Stimulated activated CD8-positive, alpha-beta memory T cell treated with anti-CD3 and anti-CD28 coated beads, Interleukin-4, amount 100 ng/mL, for 1 hour (primary cell): ENCODE measurements at places on chromosomes 1 and 21.

DNA sequence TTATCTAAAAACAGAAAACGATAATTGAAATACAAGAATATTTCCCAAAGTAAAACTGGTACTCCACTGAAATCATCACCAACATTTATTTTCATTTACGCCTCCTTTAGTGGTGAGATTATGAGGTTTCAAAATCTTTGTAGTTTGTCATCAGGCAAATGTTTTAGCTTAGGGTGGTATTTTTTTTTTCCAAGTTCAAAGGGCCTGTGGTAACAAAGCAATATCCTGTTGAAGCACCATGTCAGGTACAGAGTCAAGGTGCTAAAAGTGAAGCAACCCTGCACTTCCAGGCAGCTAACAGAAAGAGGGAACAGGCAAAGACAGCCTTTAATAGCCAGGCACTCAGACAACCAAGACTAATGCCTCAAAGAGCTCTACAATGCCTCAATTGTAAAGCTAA lies 89.2 kb downstream of the JAK1 start:
- no peak for DNase-seq

DNA sequence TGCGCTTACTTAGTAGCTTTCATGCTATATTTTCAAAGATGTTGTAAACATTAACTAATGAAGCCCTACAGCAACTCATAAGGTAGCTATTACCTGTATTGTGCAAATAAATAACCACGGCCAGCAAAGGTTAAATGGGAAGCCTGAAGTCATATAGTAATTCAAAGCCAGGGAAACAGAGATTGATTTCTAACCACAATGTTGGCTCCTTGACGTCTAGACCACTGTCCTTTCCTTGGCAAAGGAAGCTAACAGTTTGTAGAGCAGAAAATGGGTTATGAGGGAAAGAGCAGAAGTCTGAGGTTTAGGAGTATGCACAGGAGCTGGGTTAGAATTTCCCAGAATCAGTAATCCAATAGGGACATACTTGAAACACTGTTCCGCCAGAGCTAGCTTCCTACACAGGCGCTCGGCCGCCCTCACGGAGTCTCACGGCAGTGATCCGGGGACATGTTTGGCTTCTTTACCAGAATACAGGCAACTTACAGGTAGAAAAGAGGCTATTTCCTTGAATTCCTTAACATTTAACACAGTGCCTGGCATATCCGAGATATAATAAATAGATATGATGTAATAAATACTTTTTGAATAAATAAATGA lies 298.8 kb upstream of the LYPLAL1 start:
- DNase-seq: no peak

DNA sequence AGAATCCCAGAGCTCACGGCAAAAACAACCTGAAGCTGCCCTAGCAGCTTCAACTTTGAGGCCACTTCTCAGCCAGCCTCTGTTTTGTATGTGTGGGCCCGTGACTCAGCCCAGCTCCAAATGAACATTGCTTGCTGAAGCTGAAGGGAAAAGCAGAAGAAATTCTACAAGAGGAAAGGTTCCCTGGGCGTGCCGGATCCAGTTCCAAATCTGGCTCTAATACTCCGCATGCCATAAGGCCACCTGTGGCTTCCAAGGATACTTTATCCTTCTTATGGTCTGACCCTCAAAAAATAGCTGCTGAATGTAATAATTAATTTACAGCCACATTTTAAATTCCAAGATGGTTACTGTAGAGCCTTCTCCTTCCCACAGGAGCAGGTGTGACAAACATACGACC lies 24.3 kb downstream of the TSPAN2 start:
- DNase-seq: no peak

DNA sequence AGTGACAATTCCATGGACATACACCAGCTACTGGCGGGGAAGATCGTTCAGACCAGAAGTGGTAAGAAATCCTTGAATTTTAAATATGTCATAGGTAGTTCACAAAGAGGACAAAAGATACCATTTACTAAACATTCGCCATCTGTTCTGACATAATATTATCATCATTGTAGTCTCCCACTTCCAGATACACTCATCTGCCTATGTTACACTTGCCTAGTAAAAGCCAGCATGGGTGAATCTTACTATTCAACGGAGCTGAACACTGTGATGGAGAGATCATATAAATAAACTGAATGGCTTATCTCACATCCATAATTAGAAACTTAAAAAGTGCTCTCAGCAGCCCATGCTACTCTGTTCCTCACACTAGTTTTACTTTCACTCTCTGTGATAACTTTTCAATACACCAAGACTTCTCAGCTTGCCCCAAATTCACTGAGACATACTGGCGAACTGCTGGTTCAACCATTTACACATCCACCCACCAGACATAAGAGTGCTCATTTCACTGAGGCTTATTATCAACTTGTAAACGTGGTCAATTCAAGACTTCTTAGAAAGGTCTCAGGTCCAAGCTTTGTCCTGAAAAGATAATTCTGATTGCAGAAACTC lies 463 bp upstream of the PRRC2C start:
- no peak for DNase-seq

DNA sequence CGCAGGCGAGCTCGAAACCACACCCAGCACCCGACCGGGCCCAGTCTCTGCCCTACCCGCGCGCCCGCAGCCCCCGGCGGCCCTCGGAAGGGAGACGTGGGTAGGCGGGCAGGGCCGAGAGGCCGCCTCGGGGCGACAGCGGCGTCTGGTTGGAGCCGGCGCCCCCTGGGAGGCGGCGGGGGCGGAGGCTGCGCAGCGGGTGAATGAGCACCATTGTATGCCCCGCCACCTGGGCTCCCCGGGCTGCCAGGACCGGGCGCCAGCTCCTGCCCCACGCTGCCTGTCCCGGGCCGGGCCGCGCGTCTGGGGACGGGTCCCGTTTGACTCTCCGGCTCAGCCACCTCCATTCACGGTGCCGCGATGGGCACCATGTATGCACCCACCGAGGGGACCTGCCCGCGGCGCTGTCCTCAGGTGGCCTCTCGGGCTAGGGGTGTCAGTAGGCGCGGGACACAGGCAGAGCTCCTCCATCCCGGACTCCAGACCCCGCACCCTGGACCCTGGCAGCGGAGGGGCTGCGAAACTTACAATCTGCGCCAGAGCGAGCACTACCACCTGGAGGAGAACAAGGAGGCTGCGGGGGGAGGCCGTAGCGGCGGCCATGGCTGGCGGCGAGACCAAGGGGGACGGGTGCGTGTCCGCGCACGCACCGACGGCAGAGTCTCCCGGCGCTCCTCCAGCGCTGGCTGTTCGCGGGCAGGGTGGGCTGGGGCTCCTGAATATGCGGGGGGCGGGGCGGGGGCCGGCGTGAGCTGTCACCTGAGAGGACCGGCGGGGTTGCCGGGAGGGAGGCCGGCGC lies at the start of gene COL9A2:
Gene COL9A2 (minus strand): TSS at position 692 of the 799 bp plus-strand sequence. CDS start 89 bp downstream, at position 603.
- DNase-seq: peak; percentile 25

DNA sequence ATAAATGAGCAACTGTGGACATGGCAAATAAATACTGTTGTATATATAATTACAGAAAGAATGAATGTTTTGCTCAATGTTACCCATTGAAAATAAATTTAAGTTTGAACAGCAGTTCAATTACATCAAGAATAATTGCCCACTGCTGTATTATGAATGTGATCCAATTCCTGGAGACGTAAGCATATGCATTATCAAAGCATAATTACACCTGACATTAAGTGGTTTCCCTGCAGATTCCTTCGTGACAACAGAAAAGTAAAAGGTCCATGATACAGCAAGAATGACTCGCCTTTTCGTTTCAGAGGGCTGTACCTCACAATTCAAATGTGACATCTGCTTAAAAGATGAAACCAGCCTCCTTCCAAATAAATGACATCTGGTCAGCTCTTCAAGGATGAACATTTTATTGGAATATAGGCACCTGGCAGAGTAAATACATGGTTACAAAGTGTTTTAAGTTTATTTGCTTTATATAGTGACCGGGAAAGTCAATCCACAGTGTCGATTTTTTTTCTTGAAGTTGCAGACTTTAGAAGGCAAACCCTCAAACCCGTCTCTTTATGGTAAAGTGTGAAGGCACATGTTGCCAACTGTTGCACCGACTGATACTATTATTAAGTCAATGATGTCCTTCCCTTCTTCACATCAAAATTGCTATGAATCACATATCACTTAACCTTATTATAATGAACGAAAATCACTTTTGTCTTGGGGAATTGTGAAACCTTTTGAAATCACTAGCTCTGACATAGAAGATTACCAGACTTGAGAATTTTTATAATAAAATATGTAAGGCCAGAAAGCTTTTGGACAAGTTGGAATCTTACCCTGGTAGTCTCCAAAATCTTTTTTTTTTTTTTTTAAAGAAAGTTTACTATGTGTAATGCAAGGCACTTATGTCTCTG lies 36.2 kb upstream of the EDEM3 start:
- no peak for DNase-seq

- DNase-seq: no peak
Measured at GRCh38 chr1:117608758-117609157, 2.9 kb downstream of the TENT5C start.

DNA sequence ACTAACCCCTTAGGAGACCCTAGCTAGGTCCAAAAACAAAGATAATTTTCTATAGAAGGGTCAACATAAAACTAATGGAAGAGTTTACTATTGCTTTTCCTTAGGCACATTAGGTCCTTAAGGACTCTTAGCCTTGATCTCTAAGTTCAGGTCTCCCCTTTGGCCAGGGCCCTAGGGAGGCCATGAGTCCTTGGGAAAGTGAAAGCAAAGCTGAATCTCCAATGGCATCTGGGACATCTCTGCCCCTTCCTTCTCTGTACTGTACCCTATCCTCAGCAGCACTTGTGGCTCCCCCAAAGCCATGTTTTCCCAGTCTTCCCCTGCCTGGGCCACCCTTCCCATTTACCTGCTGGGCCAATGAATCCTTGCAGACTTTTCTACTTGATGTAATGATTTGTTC lies 14.3 kb downstream of the IER5 start:
- no peak for DNase-seq

DNA sequence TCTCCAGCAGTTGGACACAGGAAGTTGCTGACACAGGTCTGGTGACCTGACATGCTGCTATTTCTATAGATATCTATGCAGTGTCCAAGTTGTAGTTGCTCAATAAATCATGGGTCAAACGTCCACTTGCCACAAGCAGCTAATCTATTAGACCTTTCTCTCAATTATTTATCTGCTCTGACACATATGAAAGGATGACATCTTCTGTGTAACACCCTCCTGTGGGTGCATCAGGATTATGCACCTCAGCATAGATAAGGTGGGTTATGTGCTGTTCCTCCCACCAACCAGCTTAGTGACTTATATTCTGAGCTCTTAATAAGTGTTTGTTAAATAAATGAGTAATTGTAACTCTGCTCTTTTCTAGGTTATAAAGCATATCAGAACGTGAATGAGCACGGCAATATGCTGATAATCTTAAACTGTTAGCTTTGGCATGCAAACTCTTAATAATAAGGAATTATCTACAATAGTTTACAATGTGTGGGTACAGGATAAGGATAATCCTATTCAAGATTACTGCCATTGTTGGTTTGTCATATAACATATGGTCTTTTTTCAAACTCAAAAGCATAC lies 90.7 kb upstream of the GCLM start:
- no peak for DNase-seq
